SJSA1 (cell line): ENCODE measurements at places on chromosomes 6 and 20. TPM values are rescaled to one million over a fixed set of nuclear protein-coding genes. Genes with fewer than 3 reads are reported as not detected.

DNA sequence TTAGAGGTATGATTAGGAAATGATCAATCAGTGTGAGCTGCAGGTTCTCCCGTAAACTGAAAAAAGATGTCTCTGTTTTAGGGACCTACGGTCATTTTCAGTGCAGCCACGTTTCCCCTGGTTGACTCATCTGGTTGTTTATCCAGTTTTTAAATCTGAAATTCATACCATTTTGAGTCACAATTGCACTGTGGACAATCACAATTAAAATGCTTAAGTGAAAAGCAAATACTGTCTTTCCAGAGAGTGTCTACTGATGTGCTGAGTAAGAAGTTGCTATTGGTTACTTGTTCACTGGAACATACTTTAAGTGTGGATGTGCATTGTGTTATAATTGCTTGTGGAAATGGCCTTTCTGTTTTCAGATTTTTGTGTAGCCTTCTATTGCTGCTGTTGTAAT lies 305.1 kb upstream of the SASH1 start:
- no peaks in the 10 kb centered on the region for H3K36me3 ChIP-seq
- no peak overlapping the region for H3K4me3 ChIP-seq
- H3K27ac ChIP-seq = no peak overlapping the region
- DNase-seq = no peak

GRCh38 chr20:62595491-62595890 lies 46.8 kb upstream of the SLCO4A1 start:
- no peak for DNase-seq
- peaks cover 15% of the 10 kb centered on the region for H3K27me3 ChIP-seq
- no peak overlapping the region for H3K27ac ChIP-seq
- no peak overlapping the region for H3K4me3 ChIP-seq
- peaks cover 5% of the 10 kb centered on the region for H3K4me1 ChIP-seq

- DNase-seq = no peak
- H3K4me3 ChIP-seq = no peak overlapping the region
- no peaks in the 10 kb centered on the region for H3K4me1 ChIP-seq
- no peaks in the 10 kb centered on the region for H3K27me3 ChIP-seq
- no peak overlapping the region for H3K27ac ChIP-seq
- peaks cover 28% of the 10 kb centered on the region for H3K36me3 ChIP-seq
Measured at GRCh38 chr6:36235309-36235708, 34.6 kb upstream of the PNPLA1 start.

CBLN4 gene
- not detected in 2 replicates for total RNA-seq

MMP24 gene
- 0.50 and 0.71 TPM in 2 replicates for total RNA-seq

GRCh38 chr6:29887330-29887818 lies 55.0 kb upstream of the HLA-A start:
- H3K36me3 ChIP-seq = no peaks in the 10 kb centered on the region
- DNase-seq = no peak
- H3K27me3 ChIP-seq = no peaks in the 10 kb centered on the region
- H3K4me1 ChIP-seq = 0 out of 2 replicates have a peak, but pooled peaks cover 6% of the 10 kb centered on the region

GRCh38 chr6:41399424-41399823 lies 64.0 kb downstream of the NCR2 start:
- H3K36me3 ChIP-seq = no peaks in the 10 kb centered on the region
- H3K27me3 ChIP-seq = no peaks in the 10 kb centered on the region
- DNase-seq = no peak
- H3K4me3 ChIP-seq = no peak overlapping the region
- H3K27ac ChIP-seq = no peak overlapping the region

FOXQ1 gene
- 0.66 and 2.0 TPM in 2 replicates for total RNA-seq

AKAP12 gene
- 5.3 and 5.9 TPM in 2 replicates for total RNA-seq

DNA sequence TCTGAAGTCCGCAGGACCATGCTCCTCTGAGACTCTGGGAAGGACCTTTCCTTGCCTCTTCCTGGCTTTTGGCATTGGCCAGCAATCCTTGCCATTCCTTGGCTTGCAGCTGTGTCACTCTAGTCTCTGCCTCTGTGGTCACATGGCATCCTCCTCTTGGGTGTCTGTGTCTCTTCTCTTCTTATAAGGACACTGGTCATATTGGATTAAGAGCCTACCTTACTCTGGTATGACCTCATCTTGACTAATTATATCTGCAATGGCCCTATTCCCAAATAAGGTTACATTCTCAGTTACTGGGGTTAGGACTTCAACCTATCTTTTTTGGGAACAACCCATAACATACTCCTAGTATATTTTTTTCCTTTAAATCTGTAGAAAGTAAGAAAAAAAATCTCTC lies 49.9 kb upstream of the GTSF1L start:
- H3K4me1 ChIP-seq = peaks cover 5% of the 10 kb centered on the region; the same call in 1 of the 2 replicates
- H3K4me3 ChIP-seq = no peak overlapping the region
- no peak overlapping the region for H3K27ac ChIP-seq
- no peaks in the 10 kb centered on the region for H3K27me3 ChIP-seq
- DNase-seq = no peak

SLC35F1 gene
- total RNA-seq = 0.05 TPM in 1 of 2 replicates, not detected in the other

WFDC8 gene
- not detected in 2 replicates for total RNA-seq
